Ecto neural progenitor cell (in vitro differentiated cells): ENCODE measurements at places on chromosomes 5 and 9.

DNA sequence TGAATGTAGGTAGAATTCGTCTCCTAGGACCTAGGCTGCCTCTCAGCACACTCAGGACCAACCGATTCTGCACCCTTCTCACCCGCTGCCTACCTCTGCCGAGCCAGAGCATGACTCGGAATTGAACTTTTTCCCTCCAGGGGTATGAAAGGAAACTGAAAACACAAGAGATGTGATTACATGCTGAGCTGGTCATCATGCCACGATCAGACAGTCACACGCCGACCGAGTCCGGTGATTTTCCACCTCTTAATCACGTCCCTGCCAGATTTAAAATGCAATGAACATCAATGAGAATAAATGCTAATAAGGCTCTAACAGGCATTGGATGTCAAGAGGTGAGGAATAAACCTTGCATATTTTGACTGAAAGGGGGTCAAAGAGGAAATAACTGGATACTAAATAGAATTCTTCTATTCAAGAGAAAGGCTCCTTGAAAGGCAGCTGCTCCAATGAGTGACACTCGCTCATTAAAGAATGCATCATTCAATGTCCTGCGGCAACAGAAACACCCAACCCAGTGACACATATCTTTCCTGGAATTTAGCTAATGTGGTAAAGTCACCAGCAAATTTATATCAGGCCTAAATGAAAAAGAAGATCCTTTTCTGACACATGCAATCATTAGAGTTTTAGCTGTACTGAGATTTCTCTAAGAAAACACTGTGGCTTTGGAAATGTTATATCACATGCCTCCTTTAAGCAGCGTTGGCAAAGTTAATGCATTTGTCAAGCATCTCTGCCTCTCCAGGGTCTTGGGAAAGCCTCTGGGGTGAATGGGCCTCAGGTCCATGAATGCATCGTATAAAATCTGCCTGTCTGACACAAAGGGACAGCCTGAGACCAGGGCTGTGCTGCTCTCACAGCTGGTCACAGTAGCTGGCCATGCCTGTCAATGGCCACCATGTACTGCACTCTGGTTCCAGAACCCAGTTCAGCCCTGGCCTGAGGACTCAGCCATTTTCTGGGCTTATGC lies 128.7 kb downstream of the SPOCK1 start:
- no peak for DNase-seq

DNA sequence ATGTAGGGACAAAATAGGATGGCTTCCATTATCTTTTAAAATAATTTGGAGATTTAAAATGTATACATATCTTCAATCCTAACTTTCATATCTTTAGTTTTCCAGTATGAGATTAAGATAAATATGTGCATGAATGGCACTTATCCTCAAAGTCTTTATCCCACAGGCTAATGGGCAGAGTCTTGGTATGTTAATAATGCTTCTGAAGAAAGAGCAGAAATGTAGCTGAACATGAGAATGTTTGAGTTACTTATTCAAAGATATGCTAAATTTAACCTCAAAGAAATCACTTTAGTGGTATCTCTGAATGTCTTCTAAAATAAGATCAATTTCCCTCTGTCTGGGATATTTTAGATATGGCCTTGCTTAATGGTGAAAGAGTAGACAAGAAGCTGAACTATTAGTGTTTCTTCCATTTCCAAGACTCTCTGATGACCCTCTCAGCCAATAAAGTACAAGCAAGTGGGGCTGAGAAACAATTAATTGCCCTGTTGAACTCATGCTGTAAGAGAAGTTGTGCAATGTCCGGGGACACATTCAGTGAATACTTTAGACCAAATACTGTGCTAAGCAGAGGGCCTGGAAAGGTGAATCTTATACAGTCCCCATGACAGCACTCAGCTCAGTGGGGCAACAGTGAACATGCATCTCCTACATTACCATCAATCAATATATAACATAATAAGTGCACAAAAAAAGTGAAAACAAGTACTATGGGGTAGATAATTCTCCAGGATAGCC lies 50.0 kb upstream of the ADAMTSL1 start:
- DNase-seq: no peak

DNA sequence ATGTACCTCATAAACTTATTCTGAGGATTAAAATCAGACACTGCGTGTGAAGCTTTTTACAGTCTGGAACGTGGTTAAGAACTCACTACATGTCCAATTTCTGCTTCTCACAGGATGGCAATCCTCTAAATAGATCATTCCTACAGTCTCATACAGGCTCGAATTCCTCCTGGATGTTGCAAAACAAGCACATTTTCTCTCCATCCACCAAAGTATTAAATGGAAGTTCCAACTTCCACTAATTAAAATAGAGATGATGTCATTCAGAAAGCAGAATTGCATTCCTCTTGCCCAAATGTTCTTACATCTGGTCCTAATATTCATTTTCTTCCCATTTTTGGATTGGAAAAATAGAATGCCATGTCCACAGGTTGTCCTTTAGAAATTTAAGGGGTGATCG lies 145.5 kb upstream of the PCA3 start:
- no peak for DNase-seq

DNA sequence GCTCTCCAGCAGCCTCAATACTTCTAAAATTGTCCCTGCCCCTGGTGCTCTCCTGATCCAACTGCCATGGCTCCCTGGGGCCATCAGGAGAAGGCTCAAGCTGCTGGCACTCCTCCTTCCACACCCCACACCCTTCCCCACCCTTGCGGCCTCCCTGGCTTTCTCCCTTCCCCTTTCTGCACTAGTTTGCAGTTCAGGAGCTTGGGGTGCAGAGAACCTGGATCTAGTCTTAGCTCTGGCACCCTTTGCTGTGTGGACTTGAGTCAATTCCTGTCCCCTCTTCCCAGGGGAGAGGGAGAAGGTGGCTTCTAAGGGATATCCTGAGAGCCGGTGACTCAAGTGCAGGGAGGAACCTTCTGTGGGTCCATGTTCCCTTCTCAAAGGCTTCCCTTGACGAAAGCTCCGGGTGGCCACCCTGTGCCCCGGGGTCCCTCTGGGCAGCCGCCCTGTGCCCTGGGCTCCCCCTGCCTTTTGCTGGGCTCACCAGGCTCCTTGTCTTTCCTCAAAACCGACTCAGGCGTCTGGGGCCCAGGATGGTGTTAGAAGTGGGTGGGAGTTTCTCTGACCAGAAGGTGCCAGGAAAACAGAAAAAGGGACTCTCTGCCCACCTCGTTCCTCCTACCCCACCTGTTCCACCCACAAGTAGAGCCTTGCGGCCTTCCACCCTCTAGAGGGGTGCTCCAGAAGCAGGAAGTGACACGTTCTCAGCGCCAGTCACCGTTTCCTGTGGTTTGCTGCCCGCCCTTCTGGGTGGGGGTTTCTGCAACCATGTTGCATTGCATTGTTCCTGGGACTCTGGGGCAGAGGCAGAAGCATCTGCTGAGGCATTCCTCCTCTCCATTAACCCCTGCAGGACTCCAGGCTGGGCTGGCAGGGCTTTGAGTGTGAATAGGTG lies 15.0 kb downstream of the GLIPR2 start:
- DNase-seq: no peak

DNA sequence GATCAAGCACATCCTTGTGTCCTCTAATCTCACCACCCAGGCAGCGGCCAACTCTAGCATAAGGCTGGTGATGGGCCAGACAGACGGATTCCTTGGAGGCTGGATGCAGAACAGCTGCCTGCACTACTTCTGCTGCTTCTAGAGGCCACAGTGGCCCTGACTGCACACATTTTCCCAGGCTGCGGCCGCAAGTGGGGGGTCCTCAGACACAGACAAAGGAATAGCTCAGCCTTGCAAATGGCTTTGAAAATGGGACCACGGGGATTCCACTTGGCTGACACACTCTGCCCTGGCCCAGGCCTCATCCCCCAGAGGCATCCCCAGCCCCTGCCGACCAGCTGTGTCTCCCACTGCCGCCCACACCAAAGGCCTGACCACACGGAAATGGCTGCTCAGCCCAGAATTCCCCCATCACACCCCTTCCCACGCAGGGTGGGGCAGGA lies 540.8 kb downstream of the BNC2 start:
- DNase-seq: no peak

- DNase-seq: no peak
Observed at GRCh38 chr5:123298335-123299030, 124.7 kb downstream of the CEP120 start.

DNA sequence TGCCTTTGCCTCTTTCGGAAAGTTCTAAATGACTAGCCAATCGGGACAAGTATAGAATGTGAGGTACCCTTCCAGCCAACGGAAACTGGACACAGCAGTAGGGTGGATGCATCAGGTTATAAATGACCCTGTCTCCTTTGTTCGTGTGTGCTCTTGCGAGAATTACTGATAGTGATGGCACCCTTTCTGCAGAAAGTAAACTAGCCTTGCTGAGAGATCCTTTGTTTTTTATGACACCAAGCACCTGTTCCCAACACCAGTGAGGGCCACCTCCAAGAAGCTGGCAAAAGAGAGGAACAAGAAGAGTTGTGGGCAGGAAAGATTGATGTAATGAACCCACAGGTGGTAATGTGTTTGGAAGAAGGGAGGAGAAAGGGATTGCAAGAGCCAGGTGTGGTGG lies 42.8 kb upstream of the FABP6 start:
- DNase-seq: no peak
